ENCODE measurements at places on chromosomes 6 and 20.

GRCh38 chr20:47055699-47056369 is 161.2 kb downstream of the EYA2 start:
- DNase-seq = no peak

DNA sequence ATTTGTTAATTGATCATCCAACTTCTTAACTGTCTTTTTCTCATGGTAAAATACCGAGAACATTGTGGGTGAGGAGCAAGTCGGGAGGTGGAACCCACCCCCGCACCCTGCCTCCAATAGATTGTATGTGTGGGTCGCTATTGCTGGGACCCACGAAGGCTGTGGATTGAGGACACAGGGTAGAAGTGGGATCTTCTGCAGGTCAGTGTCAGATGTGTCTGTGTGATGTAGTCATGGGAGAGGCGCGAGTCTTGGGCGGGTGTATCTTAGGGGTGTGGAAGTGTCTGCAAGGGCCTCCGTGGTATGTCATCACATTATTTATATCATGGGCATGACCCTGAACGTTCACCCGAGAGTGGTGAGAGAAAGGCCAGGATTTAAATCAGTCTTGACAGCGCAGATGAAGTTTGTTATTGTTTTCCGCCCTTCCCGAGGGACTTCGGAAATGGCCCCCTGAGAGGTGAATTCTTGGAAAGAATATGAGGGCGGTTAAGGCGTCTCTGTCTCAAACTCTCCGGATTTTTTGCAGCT is 472 bp upstream of the PAQR8 start:
- no peak for DNase-seq

DNA sequence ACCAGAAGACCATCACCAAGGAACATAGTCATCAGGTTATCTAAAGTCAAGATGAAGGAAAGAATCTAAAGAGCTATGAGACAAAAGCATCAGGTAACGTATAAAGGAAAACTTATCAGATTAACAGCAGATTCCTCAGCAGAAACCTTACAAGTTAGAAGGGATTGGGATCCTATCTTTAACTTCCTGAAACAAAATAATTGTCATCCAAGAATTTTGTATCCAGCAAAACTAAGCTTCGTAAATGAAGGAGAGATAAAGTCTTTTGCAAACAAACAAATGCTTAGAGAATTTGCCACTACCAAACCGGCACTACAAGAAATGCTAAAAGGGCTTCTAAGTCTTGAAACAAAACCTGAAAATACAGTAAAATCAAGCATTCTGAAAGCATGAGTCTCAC is 71.0 kb downstream of the HECA start:
- DNase-seq = no peak

DNA sequence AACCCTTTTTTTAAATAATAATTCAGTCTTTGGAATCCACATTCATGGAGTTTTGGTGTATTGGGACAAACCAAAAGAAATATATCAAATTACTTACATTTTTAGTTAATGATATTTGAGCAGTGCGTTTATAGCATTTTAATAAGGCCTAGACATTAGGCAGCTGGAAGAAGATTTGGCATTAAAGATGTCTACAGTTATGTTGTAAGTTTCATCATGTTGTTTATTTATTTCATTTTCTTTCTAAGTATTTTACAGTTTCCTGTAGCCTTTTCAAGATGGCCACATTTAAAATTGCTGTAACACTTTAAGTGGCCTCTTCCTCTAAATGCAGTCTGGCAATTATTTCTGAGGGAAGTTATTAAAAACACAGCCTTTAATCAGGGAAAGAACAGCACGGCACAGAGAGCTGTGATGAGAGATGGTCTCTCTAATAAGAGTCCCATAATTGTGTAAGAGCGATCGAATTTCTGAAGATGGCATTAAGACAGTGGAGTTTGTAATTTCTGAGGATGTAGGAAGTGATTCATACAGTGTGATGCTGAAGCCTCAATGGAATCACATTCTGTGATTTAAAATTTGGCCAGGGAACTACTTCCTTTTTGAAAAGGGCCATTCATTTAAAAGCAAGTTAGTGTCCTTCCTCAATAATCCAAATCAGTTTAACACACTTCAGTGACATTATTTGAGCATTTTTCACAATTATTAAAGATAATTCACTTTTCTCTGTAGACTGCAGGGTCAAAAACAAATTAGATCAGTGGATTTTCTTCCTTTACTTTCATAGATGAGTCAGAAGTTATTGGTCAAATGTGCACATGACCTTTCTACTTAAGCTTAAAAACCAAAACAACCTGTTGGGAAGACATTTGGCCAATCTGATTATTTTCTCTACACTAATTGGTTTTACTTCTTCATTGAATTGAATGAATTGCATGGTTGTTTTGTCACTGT is 52.4 kb upstream of the EDN3 start:
- no peak for DNase-seq

DNA sequence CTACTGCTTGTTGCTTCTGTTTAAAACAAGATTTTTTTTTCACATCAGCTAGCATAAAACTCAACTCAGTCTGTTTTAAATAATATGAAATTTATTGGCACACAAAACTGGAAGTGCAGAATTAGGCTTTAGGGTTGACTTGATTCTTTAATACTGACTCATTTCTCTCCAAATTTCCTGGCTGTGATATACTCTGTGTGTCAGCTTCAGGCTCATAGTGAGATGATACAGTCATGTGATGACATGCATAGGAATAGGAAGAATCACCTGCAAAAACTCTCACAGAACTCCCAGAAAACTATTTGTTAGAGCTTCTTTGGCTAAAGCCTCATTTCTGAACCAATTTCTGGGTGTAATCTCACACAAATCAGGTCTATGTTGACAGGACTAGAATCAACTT is 1068.0 kb upstream of the EPHA7 start:
- no peak for DNase-seq

DNA sequence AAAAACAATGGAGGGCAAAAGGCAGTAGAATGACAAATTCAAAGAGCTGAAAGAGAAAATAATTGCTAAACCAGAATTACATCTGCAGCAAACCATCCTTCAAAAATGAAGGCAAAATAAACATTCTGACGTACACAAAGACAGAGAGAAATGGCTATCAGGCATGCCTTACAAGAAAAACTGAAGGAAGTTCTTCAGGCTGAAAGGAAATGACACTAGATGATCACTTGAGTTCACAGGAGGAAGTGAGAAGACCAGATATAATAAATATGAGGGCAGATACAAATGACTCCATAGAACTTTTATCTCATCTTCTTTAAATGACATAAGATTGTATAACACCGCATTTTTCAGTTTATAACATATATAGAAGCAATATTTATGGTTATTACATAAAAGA is 30.0 kb downstream of the DZANK1 start:
- no peak for DNase-seq

DNA sequence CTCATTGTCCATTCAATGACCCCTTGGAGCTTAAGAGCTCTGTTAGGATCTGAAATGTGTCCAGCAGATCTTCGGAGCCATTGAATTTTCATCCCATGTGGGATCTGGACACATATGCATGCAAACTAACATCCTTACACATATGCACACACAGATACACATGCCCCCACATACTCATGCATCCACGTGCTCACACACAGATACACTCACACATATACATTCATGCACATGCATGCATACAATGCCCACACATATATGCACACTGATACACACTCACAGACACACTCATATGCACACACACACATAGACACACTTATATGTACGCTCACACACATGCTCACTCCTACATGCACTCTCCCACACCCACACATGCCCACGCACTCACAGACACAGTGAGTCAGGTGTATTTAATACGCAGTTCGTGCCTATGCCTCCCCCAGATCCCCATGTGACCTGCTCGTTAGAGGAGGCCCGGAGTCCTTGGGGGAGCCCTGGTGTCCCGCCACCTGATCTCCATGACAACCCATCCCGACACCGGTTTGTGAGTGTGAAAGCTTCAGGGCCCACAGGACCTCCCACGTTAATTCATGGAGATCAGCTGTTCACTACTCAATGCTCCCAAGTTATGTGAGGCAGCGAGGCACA is 121.9 kb upstream of the SULF2 start:
- no peak for DNase-seq

- no peak for DNase-seq
These were observed 164.4 kb upstream of the JARID2 start for GRCh38 chr6:15081447-15081846.

GRCh38 chr6:104118274-104118673 is 741.4 kb downstream of the HACE1 start:
- DNase-seq = no peak

GRCh38 chr20:62007127-62007647 is 58.5 kb downstream of the TAF4 start:
- no peak for DNase-seq

GRCh38 chr20:64247970-64248841 is 7.3 kb upstream of the PCMTD2 start:
- no peak for DNase-seq

DNA sequence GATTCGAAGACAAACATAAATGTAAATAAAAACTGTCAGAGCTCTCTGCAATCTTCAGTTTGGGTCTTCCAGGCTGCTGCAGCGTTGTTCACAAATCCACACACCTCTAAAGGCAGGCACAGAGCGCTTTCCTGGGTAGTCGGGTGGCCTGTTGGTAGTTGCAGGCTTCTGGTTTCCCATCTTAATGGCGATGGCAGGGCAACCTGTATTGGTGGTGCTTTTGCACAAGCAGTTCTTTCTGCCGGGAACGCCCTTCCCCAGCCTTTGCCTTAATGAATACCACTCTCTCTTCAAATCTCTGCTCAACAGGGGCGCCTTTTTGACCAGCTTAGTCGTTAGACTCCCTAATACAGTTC is 723 bp upstream of the IFT52 start:
- DNase-seq = no peak

- no peak for DNase-seq
These were observed 256.5 kb downstream of the TAF4 start for GRCh38 chr20:61809006-61809770.

DNA sequence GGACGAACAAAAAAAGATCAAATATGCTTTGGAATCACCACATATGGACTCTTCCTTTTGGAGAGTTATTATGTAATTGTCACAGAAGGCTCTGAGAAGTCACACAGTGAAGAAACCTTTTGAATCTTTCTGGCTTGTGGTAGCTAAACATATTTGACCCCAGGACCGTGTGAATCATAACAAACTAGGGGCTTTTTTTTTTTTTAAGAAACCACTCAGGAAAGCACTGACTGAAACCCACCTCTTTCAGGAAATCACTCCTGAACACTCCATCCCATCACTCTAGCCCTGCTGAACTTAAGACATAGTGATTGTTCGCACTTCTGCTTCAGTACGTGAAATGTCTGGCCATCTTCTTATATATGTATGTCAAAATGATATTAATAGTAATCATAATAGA is 495.9 kb upstream of the ARID1B start:
- no peak for DNase-seq

DNA sequence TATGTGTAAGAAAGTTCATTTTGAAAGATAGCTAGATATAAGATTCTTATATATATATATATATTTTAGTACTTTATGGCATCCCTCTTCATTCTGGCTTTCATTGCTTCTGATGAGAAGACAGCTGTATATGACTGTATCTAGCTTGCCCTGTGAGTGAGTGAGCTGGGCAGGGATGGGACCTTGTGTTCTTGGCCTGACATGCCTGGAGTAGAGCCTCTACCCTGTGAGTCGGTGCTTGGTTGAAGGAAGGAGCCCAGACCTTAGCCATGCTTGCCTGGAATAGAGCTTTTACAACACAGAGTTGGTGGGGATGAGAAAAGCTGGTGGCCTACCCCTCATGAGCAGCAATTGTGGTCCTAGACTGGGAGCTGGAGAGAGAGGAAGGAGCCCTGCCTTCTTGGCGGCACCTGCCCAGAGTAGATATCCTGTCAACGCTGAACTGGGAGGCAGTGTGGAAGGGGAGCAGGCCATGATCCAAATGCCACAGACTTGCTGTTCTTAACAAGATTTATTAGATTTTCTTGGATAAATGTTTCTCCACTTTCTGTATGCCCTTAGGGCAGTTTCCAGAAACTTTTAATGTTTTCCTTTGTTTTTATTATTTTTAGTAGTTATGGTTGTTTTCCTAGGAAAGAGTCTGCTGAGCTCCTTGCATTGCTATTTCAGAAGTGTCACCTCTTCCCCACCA is 31.6 kb downstream of the FIG4 start:
- DNase-seq = no peak

- DNase-seq = no peak
These were observed 14.8 kb downstream of the MTHFD1L start for GRCh38 chr6:150880336-150880735.

- DNase-seq = no peak
These were observed 30.0 kb downstream of the ZNF184 start for GRCh38 chr6:27442932-27443331.

DNA sequence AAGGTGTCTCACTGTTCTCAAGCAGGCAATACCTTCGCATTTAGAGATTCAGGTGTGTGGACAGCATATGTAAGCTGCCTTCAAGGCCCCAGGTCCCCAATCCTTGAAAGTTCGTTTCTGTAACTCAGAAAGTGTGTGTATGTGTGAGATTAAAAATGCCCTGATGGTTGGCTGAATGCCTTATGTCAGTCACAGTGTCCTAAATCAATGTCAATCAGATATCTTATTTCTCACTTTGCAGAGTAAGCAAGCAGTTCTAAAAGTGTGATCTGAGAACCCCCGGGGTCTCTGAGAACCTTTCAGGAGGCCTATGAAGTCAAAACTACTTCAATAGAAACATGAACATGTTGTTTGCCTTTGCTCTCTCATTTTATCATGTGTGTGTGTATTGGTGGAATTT is 123.2 kb upstream of the NUP153 start:
- no peak for DNase-seq

GRCh38 chr20:63315731-63316491 is 22.9 kb downstream of the COL20A1 start:
- DNase-seq = no peak

DNA sequence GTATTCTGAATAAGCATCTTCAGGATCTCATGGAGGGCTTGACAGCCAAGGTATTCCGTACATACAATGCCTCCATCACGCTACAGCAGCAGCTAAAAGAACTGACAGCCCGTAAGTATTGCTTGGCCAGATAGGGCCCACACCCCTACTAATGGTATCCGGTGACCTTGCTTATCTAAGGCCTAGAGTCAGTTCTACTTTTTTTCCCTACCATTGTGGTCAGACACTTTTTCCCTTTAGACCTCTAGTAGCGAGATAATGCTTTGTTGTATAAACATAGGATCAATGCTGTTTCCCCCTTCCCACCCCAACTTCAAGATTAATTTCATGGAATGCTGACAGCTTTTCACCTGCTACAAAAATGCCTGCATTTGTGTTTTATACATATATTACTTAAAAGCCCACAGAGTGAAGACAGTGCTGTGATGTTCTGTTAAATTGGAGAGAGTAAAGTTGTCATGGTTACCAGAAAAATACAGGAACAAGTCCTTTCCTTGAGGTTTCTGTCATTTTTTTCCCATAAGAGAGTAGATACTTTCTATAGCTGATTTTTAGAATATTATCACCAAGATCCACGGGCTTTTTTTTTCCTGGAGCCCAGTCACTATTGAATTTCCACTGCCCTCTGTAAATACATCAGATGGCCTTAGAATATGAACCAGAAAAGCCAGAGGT is 20.9 kb upstream of the PLCG1 start:
- no peak for DNase-seq

- no peak for DNase-seq
These were observed 51.6 kb upstream of the FAM83D start for GRCh38 chr20:38874460-38875174.

GRCh38 chr6:142118925-142119324 is 13.8 kb upstream of the GJE1 start:
- DNase-seq = no peak

GRCh38 chr6:158324136-158324535 is 11.9 kb downstream of the TULP4 start:
- no peak for DNase-seq

GRCh38 chr6:147879031-147879580 is 370.6 kb downstream of the SAMD5 start:
- no peak for DNase-seq

Measured in mucosa of gallbladder (tissue), 1 donor.